ENCODE measurements at places on chromosomes 1 and 21.

GRCh38 chr1:13781907-13782633 is 82.1 kb downstream of the PRDM2 start:
- no peak for DNase-seq

DNA sequence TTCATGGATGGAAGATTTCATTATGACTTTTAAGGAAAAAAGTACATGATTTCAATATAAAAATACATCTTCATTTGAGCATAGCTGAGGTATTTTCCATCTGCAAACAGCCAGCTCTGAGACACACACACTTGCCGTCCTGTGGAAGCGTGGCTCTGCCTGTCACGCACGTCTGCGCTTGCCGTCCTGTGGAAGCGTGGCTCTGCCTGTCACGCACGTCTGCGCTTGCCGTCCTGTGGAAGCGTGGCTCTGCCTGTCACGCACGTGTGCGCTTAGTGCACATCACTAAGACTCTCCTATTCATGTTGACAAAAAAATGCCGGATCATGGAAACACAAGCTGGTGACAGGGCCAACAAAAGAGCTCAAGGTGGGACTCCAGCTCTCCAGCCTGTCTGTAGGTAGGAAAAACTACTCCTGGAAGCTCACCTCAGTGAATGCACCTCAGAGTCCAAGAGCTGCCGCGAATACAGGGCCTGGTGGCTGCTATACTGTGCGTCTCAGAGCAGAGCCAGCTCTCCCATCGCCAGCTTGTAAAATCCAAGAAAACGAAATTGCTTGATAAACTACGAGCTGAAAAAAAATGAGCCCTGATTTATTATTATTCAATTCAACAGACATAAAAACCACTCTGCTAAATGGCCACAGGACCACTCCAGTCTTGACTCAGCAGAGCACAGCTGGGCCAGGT is 69.3 kb downstream of the SLC37A1 start:
- no peak for DNase-seq

DNA sequence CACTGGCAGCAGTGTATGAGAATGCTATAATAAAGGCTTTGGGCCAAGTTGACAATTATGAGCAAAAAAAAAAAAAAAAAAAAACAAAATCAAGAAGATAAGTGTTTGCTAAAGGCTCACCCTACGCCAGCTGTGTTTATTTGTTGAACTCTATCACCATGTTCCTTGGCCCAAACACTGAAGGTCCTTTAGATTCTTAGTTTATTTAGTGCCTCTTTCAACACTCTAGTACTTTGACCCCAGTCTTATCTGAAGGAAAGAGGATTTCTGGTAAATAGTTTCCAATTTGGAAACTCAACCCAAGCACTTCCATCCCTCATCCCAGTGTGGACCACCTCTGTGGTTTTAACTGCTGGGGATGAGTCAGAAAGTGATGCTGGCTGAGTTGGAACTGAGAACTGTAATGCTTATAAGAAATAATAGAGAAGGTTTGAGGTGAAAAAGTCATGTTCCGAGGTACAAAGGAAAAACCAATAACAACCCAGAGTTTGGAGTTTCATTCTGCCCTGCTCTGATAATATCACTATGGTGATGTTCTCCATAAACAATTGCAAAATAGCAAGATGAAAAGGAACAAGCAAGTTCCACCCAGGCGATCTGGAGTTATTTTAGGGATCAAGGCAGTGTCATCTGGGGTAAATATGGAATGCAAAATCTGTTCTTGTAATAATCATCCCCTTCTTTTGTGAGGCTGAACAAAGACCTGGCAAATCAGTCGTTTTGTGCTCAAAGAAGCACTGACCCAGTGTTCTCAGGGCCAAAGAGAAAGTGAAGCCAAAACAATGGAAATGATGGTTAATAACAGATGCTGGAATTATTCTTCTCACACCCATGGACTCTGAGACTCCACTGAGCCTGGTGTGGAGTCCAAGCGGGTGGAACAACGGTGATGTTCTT is 19.7 kb upstream of the CAPZB start:
- no peak for DNase-seq

- no peak for DNase-seq
These were observed 7.9 kb downstream of the LURAP1 start for GRCh38 chr1:46211051-46211450.

- DNase-seq: no peak
These were observed 137.1 kb downstream of the PLA2G4A start for GRCh38 chr1:186965847-186966246.
